ENCODE measurements at places on chromosomes 11 and 22. TPM values are rescaled to one million over a fixed set of nuclear protein-coding genes. Genes with fewer than 3 reads are reported as not detected.

Gene RTN4RL2
- total RNA-seq: 3.2 TPM

Gene DDI1
- total RNA-seq: not detected

Gene AGBL2
- total RNA-seq: 0.96 TPM

Gene NPTXR
- 6.3 TPM for total RNA-seq

Gene OR5B12
- total RNA-seq: not detected

Gene PGA3
- total RNA-seq: not detected

Gene GUCY1A2
- total RNA-seq: 31.1 TPM

Gene SHANK3
- total RNA-seq: 59.9 TPM

Gene OR52H1
- 0.90 TPM for total RNA-seq

Gene GPR83
- total RNA-seq: 0.12 TPM

Gene TNNT3
- total RNA-seq: 0.43 TPM

Gene PLAAT2
- 4.2 TPM for total RNA-seq

Gene ARFIP2
- total RNA-seq: 36.4 TPM

Gene MAPK1
- 134 TPM for total RNA-seq

Gene PDE3B
- total RNA-seq: 28.5 TPM

Gene GAB4
- total RNA-seq: not detected

Gene C1QTNF5
- total RNA-seq: 47.6 TPM

Gene IGLL5
- 12.3 TPM for total RNA-seq

Gene OR8D4
- total RNA-seq: not detected

Gene TRIM51
- not detected for total RNA-seq

Gene MRE11
- total RNA-seq: 17.4 TPM

Gene PLAAT4
- 185 TPM for total RNA-seq

Gene VSIG2
- 40.1 TPM for total RNA-seq

Gene MGAT3
- total RNA-seq: 34.8 TPM

Gene CASP4
- total RNA-seq: 101 TPM

Gene TEX54
- total RNA-seq: not detected

Gene MIOX
- total RNA-seq: not detected

Gene NXPE4
- total RNA-seq: not detected

Gene DBX1
- not detected for total RNA-seq

Gene CHADL
- 3.4 TPM for total RNA-seq

Gene C22orf23
- total RNA-seq: not detected

Gene CNTN5
- total RNA-seq: not detected

Gene JHY
- 8.9 TPM for total RNA-seq

Gene MPEG1
- 34.1 TPM for total RNA-seq

Gene GAL
- not detected for total RNA-seq

Gene SCGB1D2
- total RNA-seq: not detected

Gene ISX
- total RNA-seq: not detected

Gene SERPIND1
- total RNA-seq: 0.58 TPM

Gene ASCL2
- total RNA-seq: 2.2 TPM

Gene CBLIF
- not detected for total RNA-seq

Gene TMEM191B
- total RNA-seq: 2.1 TPM

Gene APOA1
- 5.4 TPM for total RNA-seq

Gene WBP2NL
- 1.3 TPM for total RNA-seq

Gene DAGLA
- total RNA-seq: 6.0 TPM

Gene OR8G1
- total RNA-seq: not detected

Gene CRYBB3
- 0.72 TPM for total RNA-seq

Gene SAMM50
- 25.7 TPM for total RNA-seq
